ENCODE measurements at places on chromosomes 16 and 17. TPM values are rescaled to one million over a fixed set of nuclear protein-coding genes. Genes with fewer than 3 reads are reported as not detected.

Gene GPRC5B
- 8.7 TPM for total RNA-seq

Gene ELAC2
- 65.7 TPM for total RNA-seq

Gene CA5A
- not detected for total RNA-seq

Gene OR1A1
- total RNA-seq: not detected

Gene C1QTNF1
- 0.15 TPM for total RNA-seq

Gene KRTAP1-1
- total RNA-seq: not detected

Gene SPECC1
- 60.6 TPM for total RNA-seq

Gene ASIC2
- total RNA-seq: 0.74 TPM

Gene CDH5
- 9.6 TPM for total RNA-seq

Gene NME4
- 82.6 TPM for total RNA-seq

Gene HSF4
- total RNA-seq: 7.2 TPM

Gene SPAG5
- 31.5 TPM for total RNA-seq

Gene ENPP7
- total RNA-seq: not detected

Gene SOX9
- total RNA-seq: 1.6 TPM

Gene FZD2
- 1.3 TPM for total RNA-seq

Gene RAB37
- total RNA-seq: 2.1 TPM

Gene GUCY2D
- not detected for total RNA-seq

Gene TERB1
- 0.39 TPM for total RNA-seq

Gene ODAD4
- total RNA-seq: 3.4 TPM

Gene DNAI2
- total RNA-seq: not detected

Gene EVPL
- total RNA-seq: not detected

Gene KLHL36
- 38.2 TPM for total RNA-seq

Gene HNF1B
- total RNA-seq: not detected

Gene OR1F1
- total RNA-seq: not detected

Gene NPIPB8
- total RNA-seq: not detected

Gene HOXB6
- not detected for total RNA-seq

Gene KRT39
- not detected for total RNA-seq

Gene TSNAXIP1
- 3.4 TPM for total RNA-seq

Gene GPR142
- total RNA-seq: 20.7 TPM

Gene MT1X
- total RNA-seq: 9.5 TPM

Gene PIK3R5
- not detected for total RNA-seq

Data from glutamatergic neuron (in vitro differentiated cells).